Stimulated activated CD4-positive, alpha-beta T cell treated with anti-CD3 and anti-CD28 coated beads, Interleukin-1b, Interleukin-23, amount 100 ng/mL, for 1 hour (primary cell): ENCODE measurements at places on chromosomes 1 and 21.

- DNase-seq = no peak
Observed at GRCh38 chr1:79302380-79302930, 295.9 kb upstream of the ADGRL4 start.

DNA sequence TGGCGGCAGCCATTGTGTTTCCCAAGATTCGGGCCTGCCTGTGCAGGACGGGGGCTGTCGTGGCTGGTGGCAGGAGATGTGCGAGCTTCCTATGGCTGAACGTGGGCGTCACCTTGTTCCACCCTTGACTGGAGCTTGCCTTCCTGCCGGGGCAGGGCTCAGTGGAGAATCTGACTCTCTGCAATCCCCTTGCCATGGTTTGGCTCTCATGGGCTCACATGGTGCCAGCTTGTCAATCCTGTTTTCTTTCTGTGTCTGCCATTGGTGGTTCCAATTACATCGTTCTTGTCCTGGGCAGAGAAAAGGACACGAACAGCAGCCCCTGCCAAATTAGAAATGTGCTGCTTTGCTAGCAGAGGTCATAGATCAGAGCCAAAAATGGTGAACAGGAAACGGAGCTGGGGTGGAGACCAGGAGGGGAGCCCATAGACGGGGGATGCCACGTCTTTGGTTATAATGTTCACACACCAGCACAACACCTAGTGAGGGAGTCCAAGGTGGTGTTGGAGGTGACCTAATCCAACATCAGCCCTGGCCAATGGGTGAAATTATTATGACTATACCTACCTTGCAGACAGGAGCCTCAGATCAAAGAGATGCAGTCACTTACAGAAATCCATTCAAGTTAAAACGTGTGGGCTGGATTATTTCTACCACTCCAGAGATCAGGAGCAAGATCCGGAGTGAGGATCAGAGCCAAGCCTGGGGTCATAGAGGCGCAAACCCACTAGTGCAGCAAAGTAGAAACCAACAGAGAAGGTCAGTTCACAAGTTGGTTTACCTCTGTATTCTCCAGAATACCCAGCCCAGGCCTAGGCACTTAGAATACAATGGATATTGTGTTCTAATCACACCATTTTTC lies 253.1 kb downstream of the SIPA1L2 start:
- DNase-seq = no peak

GRCh38 chr21:42247716-42248115 lies 28.8 kb downstream of the ABCG1 start:
- no peak for DNase-seq

- no peak for DNase-seq
Observed at GRCh38 chr1:198360208-198360729, 180.2 kb downstream of the ATP6V1G3 start.

GRCh38 chr1:155479205-155479604 lies 83.4 kb downstream of the ASH1L start:
- no peak for DNase-seq

DNA sequence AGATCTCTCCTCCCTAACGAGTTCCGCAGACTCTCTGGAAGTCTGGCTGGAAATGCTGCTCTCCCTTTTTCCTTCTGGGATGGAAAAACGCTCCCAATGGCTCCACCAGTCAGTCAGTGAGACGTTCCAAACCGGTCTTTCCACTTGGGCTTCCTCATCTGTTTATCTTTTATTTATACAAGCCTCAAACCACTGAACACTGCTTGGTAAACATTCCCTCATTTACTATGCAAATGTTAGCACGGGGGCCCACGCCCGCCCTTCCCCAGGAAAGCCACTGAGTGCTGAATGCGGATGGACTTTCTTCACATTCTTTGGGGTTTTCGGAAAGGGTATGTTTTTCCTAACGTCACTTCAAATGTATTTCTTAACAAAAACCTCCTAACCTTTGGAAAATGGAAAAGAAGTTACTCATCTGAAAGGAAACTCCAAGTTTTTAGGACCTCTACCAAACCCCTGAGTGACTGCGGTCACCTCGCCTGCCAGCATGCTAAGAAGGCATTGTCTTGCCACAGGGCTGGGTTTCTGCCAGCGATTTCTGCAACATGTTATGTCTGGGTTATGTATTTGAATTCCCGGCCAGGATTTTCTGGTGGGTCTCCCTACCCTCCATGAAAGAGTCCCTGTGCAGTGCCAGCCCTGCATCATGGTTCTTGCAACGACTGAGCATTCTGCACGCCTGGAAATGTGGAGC lies 14.0 kb upstream of the UMODL1 start:
- DNase-seq = no peak
